Suppressor macrophage treated with lipopolysaccharide for 1 hour (primary cell): ENCODE measurements at places on chromosomes 5 and 9.

GRCh38 chr9:91342575-91342974, 19.1 kb downstream of the AUH start:
- DNase-seq, result no peak

- DNase-seq, result no peak
Observed at GRCh38 chr9:18783909-18784308, 249.1 kb downstream of the SAXO1 start.

DNA sequence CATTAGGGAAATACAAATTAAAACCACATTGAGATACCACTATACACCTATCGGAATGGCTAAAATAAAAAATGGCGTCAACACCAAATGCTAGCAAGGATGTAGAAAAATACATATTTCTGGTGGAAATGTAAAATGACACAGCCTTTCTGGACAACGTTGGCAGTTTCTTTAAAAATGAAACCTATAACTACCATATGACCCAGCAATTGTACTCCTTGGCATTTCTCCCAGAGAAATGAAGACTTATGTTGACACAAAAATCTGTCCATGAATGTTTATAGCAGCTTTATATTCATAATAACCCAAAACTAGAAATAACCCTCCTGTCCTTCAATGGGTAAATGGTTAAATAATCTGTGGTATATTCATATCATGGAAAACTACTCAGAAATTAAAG, 188.7 kb upstream of the RAD23B start:
- DNase-seq, result no peak

GRCh38 chr5:96595300-96596090, 66.7 kb upstream of the CAST start:
- peak; percentile 45 for DNase-seq

GRCh38 chr9:21931428-21931827, 62.8 kb downstream of the CDKN2A start:
- DNase-seq, result peak; percentile 57

- no peak for DNase-seq
Observed at GRCh38 chr5:36215910-36216309, 25.8 kb downstream of the NADK2 start.

GRCh38 chr9:112495614-112496013, 9.0 kb downstream of the KIAA1958 start:
- DNase-seq, result peak; percentile 18

DNA sequence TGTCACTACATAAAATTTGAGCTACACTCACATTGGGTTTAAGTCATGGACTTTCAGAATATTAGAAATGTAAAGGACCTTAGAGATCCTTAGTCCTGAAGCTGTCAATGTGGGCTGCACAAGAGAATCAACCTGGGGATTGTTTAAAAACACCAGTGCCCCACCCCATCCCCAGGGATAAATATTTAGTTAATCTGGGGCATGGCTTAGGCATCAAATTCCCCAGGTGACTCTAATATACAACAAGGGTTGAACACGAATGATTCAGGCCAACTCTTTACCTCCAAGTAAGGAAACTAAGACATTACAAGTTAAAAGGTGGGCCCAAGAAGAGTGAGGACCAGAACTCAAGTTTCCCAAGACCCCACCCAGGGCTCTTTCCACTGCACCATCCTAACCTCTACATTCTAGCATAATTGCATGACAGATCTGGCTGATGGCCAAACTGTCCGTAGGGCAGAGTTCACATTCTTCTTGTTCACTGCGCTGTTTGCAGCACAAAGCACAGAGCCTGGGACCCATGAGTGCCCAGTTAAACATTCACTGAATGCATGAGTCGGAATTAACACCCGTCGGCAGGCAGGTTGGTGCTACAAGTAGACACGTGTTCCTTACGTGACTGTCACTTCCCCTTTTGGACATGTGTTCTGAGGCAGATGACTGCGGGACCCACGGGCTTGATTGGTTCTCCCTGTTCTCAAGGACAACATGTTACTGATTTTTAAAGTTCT, 25.2 kb downstream of the CYFIP2 start:
- peak; percentile 49 for DNase-seq

- no peak for DNase-seq
Observed at GRCh38 chr5:43572357-43572756, 15.5 kb upstream of the PAIP1 start.

DNA sequence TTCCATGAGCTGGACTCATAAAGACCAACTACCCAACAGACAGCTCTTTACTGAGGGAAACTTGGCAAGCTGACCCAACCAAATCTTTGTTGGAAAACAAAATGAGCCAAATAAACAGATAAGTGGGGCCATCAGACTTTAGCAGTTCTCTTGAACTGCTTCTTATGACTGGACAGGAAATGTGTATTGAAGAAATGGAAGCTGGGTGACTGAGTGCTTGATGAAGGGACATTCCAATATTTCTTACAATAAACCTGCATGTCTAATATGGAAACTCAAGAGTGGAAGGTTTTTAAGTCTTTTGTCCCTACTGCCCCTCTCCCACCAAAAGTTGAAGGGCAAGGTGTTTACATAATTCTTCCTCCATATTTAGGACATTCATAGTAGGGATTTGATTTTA, 218.8 kb upstream of the NR4A3 start:
- DNase-seq, result peak; percentile 52

GRCh38 chr5:54709096-54709495, 191.5 kb downstream of the SNX18 start:
- DNase-seq, result no peak

GRCh38 chr5:163913548-163913947, 408.1 kb downstream of the MAT2B start:
- peak; percentile 55 for DNase-seq

- no peak for DNase-seq
Observed at GRCh38 chr5:131783874-131784273, 12.9 kb downstream of the FNIP1 start.

GRCh38 chr9:108103046-108103693, 613.6 kb upstream of the KLF4 start:
- DNase-seq, result no peak

DNA sequence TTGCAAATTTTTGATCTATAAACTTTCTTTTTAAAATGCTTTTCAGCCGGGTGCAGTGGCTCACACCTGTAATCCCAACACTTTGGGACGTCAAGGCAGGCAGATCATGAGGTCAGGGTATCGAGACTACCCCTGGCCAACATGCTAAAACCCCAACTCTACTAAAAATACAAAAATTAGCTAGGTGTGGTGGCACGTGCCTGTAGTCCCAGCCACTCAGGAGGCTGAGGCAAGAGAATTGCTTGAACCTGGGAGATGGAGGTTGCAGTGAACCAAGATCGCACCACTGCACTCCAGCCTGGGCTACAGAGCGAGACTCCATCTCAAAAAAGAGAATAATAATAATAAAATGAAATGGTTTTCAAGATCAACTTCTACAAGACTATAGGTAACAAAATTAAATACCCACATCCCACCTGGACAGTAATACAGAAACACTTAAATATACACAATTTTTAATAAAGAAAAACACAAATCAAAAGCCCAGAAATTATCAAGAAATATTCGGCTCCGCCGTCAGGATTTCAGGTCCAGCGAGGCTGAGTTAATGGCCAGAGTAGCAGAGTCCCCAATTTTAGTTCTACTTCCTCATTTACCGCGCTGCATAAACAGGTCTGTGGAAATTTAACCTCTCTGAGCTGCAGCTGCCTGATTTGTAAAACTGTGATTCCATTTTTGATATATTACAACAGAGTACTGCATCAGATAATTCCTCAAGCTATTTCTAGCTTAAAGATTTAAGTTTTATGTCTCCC, 4.0 kb downstream of the TUT7 start:
- DNase-seq, result peak; percentile 46

GRCh38 chr5:76524868-76525267, 98.3 kb downstream of the F2RL2 start:
- no peak for DNase-seq

- no peak for DNase-seq
Observed at GRCh38 chr5:118653872-118654271, 334.5 kb downstream of the DTWD2 start.

GRCh38 chr5:62982348-62982747, 403.7 kb downstream of the LRRC70 start:
- no peak for DNase-seq

DNA sequence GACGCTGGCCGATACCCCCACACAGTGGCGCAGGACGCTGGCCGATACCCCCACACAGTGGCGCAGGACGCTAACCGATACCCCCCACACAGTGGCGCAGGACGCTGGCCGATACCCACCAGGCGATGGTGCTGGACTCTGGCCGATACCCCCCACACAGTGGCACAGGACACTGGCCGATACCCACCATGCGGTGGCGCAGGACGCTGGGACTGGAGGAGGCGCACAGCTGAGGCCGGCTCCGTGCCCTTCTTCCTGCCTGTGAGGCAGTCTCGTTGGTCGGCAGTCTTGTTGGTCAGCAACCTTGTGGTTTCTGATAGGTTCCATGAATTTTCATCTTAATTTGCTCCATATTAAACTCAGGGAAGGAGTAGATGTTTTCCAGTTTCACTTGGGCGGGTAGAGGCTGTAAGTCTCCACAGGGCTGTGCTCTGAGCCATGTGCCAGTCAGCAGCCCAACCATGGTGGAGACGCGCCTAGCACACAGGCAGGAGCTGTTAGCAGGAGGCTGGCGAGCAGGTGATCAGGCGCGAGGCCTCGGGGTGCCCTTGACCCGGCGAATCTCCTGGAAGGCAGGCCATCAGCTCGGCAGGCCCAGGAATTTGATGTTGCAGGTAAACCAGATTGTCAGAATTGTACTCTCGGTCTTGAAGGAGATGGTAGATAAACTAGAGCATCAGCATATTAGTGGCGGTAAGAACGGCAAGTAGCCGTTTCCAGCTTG, 75.6 kb downstream of the EHMT1 start:
- DNase-seq, result no peak

DNA sequence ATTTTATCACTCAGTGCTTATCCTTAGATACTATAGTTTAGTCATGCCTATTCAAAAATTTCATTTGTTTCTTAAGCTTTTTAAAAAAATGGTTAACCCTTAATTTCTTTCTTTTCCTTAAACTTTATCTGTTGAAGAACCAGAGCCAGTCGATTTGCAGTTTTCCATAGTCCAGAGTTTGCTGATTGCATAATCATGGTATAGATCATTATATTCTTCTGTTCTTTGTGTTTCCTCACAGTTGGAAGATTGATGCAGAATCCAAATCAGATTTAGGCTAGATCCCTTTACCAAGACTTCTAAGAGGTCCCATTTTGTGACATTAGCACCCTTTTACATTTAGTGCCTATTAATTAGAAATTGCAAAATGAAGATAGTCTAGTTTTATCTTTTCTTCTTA, 18.0 kb downstream of the TMEM38B start:
- DNase-seq, result no peak

DNA sequence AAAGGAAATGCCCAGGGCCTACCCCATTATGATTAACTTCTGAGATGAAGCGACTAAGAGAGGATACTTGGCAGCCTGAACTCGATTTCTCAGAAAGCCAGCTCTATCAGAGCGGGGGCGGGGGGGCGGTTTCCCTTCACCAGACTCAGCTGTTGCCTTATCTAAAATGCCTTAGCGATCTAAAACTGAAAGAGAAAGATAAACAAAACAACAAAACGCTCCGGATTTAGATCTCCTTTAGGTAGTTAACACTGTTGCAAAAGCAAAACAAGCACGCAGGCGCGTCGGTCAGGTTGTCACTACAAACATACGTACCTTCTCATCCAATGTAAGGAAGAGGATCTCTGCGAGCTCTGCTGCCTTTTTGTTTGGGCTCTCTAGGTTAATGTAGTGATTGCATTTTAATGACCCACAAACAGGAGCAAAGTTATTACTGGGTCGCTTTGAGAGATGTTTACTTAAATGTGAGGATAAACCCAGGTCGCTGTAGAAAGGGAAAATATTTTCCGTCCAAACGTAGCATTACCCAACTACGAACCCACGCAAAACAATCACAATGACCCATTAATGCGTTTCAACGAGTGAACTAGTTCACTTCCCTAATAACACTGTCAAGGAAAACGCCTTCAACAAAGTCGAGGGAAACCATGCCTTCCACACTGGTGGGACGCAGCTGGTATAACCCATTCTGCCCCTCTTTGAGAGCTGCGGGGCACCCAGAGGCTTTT, 982 bp downstream of the EPB41L4A start:
- DNase-seq, result peak; percentile 66

- no peak for DNase-seq
Observed at GRCh38 chr5:154249826-154250225, 59.3 kb downstream of the GALNT10 start.

- DNase-seq, result peak; percentile 12
Observed at GRCh38 chr5:56941981-56942380, 9.9 kb downstream of the MIER3 start.

GRCh38 chr9:86767373-86767772, 179.9 kb downstream of the GAS1 start:
- no peak for DNase-seq

DNA sequence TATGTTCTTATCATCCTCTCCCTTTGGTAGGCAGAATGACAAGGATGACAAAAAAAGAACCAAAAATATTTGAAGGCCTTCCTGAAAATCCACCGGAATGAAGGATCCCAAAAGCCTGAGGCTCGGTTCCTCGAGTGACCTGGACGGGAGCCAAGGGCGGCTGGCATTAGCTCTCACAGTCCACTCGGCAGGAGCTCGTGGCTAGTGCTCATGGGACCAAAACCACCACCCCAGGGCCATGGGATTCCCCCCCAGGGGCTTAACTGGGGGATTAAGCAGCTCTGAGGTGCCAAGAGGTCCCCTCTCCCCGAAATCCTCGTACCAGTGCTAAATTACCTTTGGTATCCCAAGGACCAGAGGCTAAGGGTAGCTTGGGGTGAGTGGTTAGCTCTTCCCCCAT, 586 bp upstream of the PDZD2 start:
- DNase-seq, result peak; percentile 19

GRCh38 chr9:136852664-136853595, 784 bp downstream of the MAMDC4 start:
- DNase-seq, result no peak

DNA sequence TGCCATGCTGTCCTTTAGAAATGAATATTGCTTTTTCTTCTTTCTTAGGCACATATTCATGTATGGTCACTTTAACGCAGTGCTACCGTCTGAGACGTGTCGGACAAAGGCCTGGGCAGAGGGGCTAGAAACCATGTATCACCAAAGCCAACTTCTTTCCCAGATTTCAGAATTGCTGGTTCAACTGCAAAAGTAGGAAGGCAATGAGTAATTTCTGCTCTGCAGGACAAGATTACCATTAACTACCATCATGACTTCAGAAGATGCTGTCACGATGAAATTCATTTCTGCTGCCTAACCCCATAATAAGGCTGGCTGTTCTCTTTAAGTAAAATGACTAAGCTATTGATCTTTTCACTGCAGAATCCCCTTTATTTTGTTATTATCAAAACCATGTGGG, 306.7 kb downstream of the PDE4D start:
- no peak for DNase-seq

- no peak for DNase-seq
Observed at GRCh38 chr5:33474931-33475499, 34.2 kb downstream of the TARS1 start.

DNA sequence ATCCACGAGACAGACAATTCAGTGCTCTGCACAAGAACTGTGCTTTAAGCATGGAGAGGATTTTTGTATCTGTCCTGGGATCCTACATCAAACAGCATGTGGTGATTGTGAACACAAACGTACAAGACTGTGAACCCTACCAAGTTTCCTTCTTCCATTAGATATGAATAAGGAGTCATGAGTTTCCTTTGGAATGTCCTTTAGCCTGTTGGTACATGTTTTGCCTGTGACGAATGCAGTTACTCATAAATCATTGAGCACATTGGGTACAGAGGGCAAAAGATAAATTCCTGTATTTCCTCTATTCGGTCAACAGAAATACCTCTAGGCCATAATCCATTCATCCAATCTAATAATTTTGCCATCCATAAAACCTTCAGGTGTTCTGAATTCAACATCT, 61.5 kb downstream of the FXN start:
- peak; percentile 24 for DNase-seq

GRCh38 chr5:91228188-91228587, 154.9 kb downstream of the ARRDC3 start:
- DNase-seq, result no peak
